ENCODE measurements at places on chromosomes 7 and 10.

GRCh38 chr10:95397747-95398146 lies 106.9 kb upstream of the PDLIM1 start:
- no peak for DNase-seq

- no peak for DNase-seq
Measured at GRCh38 chr7:47814905-47815613, 133.2 kb downstream of the PKD1L1 start.

DNA sequence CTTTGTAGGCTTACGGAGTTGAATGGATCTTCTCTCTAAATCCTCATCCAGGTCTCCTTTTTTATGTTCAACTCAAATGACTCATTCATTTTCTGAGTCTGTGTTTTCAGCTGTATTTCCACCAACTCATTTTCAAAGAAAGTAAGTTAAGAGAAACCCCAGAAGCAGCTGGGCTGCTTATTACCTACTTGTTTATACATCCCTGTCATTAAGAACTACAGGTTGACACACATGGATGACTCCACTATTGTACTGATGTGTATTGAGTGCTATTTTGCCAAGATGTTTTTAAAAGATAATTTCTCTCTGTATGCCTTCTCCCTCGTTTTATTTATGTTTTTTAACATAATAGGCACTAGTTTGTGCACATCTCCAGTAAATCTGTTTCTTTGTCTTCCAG lies 41.9 kb downstream of the DGKI start:
- DNase-seq, result no peak

DNA sequence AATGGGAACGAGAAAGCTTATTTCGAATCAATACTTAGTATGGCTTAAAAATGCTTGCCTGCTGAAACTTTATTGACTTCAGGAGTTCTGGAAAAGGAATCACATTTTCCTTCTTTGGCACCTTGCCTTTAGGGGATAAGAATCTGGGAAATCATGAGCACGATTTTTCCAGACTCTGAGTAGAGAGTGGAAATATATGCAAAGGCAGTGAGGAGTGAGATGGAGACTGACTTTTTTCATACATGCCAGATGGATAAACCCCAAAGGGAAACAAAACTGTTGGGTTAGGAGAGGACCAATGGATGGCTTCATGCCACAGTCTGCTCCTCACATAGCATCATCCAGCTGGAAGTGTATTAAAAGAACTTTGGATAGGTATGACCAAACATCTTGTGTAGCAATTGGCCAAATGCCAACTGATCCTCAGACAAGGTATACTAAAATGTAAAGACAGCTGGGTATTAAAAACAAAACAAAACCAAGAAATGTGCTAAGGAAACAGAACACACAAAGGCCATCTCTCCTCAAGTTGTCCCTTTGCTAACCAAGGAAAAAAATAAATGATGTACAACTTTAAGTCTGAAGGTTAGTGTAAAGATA lies 1.7 kb downstream of the COL28A1 start:
- no peak for DNase-seq

DNA sequence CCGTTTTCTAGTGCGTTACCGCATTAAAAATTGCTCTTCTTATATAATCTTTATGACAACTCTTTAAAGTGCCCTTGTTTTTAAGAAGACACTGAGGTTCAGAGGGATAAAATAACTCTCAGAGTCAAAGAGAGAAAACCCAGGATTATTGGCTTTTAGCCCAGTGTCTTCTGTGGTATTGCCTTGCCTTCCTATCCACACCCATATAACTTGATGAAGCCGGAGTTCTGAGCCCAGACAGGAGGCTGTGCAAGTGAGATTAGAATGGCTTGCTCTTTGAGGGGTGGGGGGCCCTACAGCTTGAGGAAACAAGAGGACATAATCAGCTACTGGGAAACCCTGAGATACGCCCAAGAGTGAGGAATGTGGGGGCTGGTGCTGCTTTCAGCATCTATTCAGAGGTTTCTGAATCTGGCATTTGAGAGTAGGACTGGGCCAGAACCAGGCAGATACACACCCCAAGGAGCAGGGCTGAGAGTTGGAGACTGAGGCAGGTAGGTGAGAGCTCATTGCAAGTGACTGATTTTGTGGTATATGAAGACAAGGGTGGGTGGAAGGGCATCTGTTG lies 2.3 kb downstream of the PRXL2A start:
- DNase-seq, result no peak

DNA sequence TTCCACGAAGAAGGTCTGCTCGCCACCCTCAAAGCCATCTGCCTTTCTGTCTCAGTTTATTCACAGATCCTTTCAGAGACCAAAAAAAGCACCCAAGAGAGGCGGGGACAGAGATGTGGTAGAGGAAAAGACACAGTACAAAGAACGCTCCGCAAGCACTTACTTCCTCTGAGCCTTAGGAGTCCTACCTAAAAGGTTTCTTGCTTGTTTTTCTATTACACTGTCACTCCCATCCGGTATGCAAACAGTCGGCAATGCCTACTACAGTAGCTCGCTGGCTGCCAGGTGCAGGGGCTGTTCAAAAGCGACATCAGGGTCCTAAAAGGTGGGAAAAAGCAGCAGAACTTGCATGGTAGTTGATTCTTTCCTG lies 816 bp downstream of the TECPR1 start:
- no peak for DNase-seq

GRCh38 chr7:99036546-99037111 lies 107.3 kb downstream of the SMURF1 start:
- DNase-seq, result no peak

- DNase-seq, result no peak
Measured at GRCh38 chr10:88946200-88946599, 6.4 kb downstream of the ACTA2 start.

GRCh38 chr7:77425101-77426051 lies 9.2 kb upstream of the GSAP start:
- DNase-seq, result no peak

DNA sequence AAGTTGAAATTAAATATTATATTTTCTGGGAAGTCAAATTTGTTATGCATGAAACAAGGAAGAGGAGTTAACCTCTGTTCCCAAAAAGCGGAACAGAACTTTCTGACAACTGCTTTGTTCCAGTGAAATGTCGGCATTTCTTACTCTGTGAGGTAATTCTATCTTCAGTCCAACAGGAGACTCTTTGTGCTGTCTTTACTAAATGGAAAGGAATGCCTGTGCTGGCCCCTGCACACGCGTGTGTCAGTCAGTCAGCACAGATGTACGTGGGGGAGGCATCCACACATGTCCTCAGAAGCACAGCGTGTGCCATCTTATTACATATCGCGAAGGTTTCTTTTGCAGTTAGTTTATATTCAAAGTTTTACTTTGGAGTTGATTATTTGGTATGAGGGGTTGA lies 37.5 kb downstream of the NET1 start:
- DNase-seq, result no peak

- no peak for DNase-seq
Measured at GRCh38 chr7:32242436-32242835, 172.2 kb upstream of the PDE1C start.

DNA sequence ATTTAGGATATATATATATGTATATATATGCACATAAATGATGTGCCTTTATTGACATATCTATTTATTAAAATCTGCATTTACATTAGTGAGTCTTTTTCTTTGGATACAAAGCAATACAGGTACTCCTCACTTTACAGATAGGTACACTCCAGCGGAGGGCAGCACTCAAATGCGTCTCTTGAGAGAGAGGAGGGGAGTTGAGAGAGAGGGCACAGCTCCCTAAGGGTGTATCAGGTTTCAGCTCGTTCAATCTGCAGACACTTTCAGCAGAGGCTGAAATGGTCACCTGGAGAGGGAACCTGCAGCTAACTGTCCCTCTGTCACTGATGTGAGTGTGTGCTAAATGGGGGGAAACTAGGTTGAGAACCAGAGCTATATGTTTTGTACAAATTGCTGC lies 21.5 kb downstream of the C10orf53 start:
- DNase-seq, result no peak

DNA sequence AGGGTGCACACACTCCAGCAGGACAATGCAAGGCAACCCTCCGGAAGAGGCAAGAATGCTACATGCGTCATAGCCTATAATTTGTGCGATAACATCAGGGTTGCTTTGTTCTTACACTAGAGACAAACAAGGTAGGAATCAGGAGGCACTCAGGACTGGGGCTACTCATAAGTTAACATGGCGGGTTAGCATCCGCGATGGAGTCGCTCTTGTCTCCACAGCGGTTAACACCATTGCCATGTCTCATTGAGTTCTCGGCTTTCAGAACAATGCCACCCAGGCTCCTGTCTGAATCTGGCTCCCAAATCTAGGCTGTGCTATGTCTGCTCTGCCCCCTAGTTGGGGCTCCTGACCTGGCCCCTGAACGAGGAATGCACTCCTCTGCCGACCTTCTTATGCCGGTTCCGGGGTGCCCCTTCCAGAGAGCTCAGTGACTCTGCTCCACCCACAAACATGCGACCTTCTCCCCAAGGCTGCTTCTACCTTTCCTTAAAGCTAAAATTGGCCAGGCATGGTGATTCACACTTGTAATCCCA lies 24.9 kb upstream of the SLF2 start:
- DNase-seq, result no peak

GRCh38 chr7:244974-245373 lies 45.0 kb upstream of the FOXL3 start:
- no peak for DNase-seq
